ENCODE measurements at places on chromosomes 6 and 20.
A peak's percentile ranks its signal among the peaks of the same experiment; 100 is the strongest.

GRCh38 chr6:45209762-45210161 lies 118.4 kb upstream of the RUNX2 start:
- DNase-seq: no peak

DNA sequence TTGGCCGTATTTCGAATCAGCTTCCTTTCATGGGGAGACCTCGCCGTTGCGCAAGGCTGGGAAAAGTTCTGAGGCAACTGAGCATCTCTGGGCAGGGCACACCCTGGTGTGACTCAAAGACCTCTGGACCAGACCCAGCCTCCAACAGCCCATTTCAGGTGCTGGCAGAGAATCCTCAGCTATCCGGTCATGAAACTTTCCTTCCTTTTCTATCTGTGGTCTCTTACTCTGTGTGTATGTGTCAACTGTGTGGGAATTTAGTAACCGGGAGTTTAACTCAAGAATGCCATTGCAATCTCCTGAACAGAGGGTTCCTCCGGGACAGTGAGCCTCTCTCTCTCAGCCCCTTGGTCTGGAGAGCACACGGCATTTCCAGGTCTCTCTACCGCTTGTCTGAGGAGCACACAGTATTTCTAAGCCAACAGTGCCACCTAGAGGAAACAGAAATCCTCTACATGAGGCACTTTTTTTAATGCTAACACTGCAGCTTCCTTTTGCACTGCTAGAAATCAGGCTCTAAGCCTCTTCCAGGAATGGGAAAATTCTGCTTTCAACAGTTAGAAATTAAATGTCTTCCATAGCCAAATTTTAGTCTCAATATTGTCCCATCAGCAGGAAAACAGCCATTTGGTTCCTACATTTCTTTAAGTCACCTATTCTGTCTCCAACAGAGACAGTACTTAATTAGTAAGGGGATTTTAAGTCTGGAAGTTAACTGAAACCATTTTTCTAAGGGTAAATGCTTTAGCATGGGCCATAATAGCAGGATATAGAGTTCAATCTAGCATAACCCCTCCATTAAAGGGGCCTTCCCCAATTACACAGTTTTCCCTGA lies 32.7 kb downstream of the PLN start:
- peak; percentile 93 for DNase-seq

GRCh38 chr20:19756761-19757486 lies 1.1 kb upstream of the RIN2 start:
- DNase-seq: no peak

DNA sequence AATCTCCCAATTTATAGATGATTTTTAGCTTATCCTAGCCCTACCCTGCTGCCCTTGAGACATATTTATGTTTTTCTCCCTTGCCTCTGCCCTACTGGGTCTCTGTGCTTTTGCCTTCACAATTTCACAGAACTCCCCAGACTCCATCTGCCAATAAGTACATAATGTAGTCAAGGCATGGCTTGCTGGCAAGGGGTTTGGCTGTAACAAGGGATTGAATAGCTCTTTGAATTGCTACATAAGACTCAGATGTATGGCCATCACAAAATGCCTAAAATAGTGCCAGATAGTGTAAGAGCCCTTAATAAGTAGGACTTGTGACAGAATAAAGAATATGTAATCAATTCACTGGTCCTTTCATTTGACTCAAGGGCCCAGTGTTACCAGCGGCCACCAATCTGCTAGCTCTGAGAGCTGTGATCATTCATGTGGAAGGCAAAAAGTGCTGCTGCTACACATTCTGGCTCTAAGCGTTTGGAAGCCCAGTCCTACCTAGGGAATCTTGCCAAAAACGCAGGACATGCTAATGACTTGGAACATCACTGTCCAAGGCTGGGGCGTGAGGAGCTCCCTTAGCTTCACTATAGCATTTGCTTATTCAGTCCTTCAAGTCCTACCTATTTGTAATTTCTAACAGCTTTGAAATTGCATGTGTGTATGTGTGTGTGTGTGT lies 20.5 kb downstream of the CLVS2 start:
- DNase-seq: no peak

GRCh38 chr20:63544241-63544957 lies 3.1 kb downstream of the SRMS start:
- no peak for DNase-seq

DNA sequence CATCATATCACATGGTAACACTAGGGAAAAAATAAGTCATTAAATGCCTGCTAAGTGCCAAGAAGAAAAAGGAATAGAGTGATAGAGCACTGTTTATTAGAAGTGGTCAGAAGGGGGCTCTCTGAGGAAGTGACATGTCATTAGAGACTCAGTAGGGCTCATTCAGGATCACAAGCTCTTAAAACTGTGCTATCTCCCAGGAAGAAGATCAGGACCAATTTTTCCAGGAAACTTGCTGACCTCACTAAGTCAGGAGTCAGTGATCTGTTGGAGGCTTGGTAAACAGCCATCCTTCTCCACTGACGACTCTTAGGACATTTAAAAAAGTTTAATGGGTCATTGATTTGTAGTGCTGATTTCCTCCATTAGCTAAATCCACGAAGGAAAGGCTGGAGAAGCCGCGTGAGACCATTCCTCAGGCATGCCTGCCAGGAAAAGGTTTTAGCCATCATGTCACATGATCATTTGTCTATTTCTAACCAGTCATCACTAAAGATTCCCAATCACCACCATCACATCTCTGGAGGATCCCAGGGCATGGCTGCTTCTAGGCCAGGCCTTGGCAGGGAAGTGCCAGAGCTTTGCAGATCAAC lies 5.9 kb upstream of the PTPN1 start:
- DNase-seq: peak; percentile 47

GRCh38 chr6:48611332-48611731 lies 500.3 kb upstream of the PTCHD4 start:
- DNase-seq: peak; percentile 41

GRCh38 chr6:29845405-29846006 lies 17.9 kb downstream of the HLA-G start:
- no peak for DNase-seq

GRCh38 chr6:91487696-91488392 lies 901.0 kb upstream of the MAP3K7 start:
- DNase-seq: no peak

- DNase-seq: no peak
Observed at GRCh38 chr20:22346716-22347115, 237.7 kb downstream of the FOXA2 start.

GRCh38 chr6:31304683-31305082 lies 32.8 kb upstream of the HLA-C start:
- DNase-seq: peak; percentile 8

DNA sequence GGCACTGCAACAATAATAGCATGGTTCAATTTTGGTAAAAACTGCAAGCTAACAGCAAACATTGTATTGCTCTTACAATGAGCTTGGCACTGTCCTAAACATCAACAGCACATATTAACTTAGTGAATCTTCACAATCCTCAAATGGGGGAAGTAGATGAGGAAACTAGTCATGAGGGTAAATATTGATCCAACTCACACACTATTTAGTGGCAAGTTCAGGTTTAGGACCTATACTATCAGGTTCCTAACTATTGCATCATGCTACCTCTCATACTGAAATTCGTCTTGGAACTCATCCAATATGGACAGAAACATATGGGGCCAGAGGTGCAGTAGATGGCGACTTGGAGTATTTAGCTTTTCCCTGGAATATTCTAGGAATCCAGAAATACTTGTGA lies 34.2 kb downstream of the FKBP1C start:
- DNase-seq: no peak

- DNase-seq: no peak
Observed at GRCh38 chr6:158567871-158568401, 8.0 kb downstream of the TMEM181 start.

- no peak for DNase-seq
Observed at GRCh38 chr20:62367136-62367632, at the start of gene LAMA5. Gene LAMA5 (minus strand): TSS chr20:62367312. CDS start chr20:62367245, 67 bp downstream.

DNA sequence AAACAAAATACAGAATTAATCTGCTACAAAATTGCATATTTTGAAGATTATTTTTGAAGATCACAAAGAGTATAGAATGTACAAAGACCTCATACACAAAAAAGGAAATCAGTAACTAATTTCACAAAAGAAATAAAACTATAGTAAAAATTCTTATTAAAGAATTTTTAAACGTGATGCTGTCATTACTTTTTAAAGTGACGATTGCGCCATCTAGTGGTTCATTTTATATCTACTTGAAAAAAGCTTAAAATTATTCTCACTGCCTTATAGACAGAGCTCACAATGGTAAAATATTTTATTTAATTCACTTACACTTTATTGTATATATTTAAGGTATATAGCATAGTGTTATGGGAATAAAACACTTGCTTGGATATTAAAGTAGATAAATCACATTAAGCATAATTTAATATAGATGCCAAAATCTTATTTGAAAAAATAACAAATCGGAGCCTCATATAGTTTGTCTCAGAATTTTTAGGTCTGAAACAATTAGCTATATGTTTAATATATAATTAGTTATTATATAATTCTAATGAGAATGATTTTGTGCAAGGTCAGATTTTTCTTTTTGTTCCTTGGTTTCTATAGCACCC lies 128.8 kb downstream of the PHF3 start:
- DNase-seq: peak; percentile 73
